Breast epithelium (tissue), 4 donors: ENCODE measurements at places on chromosomes 5 and 9. TPM values are rescaled to one million over a fixed set of nuclear protein-coding genes. Genes with fewer than 3 reads are reported as not detected.

Gene ENTPD8
- total RNA-seq = 3.2 TPM

Gene GARIN3
- total RNA-seq = not detected

Gene PHYKPL
- 77.7 TPM for total RNA-seq

Gene PCDHB15
- 1.6 TPM for total RNA-seq

Gene WDR38
- total RNA-seq = not detected

Gene FSTL4
- total RNA-seq = 0.88 TPM

Gene C5orf52
- total RNA-seq = not detected

Gene SCGB3A2
- not detected for total RNA-seq

Gene LCN15
- total RNA-seq = not detected

- DNase-seq = no peak
Measured at GRCh38 chr9:130806327-130806716, 28.7 kb upstream of the ABL1 start.

DNA sequence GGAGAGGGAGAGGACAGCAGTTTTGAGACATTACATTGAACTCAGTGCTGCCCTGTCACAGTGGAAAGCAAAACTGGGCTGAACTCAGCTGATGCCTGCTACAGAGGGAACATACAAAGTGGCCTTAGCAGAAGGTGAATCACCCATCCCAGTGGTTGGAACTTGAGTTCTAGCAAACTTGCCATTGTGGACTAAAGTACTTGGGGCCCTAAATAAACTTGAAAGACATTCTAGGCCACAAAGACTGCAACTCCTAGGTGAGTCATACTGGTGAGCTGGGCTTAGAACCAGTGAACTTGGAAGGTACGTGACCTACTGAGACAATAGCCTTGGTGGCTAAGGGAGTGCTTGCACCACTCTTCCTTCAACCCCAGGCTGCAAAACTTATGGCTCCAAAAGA, 155.7 kb upstream of the RIOK2 start:
- DNase-seq = no peak

GRCh38 chr5:102010644-102011043, 285.4 kb downstream of the SLCO4C1 start:
- no peak for DNase-seq

DNA sequence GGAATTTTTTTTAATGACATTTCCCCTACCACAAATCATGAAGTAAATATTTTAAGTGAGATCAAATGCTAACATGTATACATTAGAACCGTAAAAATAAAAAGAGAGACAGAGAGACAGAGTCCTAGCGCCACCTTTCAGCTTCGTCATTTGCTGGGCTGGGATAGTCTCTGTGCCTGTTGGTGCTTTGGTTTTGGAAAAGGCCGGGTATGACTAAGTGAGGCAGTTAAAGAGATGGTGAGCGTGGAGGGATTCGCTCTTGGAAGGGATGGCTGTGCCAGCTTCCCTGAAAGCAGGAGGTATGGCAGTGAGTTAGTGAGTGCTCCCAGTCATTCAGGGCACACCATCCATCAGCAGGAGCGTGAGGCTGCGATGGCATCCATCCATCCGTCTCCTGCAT, 729.6 kb upstream of the WWC1 start:
- DNase-seq = no peak

DNA sequence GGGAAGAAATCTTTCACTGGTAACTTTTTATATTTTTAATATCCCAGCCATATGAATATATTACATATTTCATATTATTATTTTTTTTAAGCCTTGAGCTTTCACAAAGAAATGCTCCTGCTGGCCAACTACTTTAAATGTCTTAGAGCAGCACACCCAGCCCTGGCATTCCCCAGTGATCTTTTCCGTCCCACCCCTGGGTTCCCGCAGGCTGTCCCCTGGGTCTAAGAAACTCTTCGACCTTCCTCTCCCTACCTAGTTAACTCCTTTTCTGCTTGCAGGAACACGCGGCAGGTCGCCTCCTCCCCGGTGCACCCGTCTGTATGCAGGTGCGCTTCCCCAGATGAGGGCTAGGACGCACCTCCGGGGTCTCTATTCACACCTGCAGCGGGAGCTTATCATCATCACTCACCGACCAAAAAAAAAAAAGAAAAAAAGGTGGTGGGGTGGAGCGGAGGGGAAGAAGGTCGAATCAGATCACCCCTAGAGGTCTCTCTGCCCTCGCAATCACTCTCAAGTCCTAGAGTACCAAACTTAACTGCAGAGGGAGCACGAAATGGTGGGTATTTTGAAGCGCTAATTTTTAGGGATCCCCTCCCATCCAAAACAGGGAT, 696 bp downstream of the ZFP62 start:
- DNase-seq = no peak

GRCh38 chr9:8963885-8964284, 1164.3 kb upstream of the DMAC1 start:
- no peak for DNase-seq

DNA sequence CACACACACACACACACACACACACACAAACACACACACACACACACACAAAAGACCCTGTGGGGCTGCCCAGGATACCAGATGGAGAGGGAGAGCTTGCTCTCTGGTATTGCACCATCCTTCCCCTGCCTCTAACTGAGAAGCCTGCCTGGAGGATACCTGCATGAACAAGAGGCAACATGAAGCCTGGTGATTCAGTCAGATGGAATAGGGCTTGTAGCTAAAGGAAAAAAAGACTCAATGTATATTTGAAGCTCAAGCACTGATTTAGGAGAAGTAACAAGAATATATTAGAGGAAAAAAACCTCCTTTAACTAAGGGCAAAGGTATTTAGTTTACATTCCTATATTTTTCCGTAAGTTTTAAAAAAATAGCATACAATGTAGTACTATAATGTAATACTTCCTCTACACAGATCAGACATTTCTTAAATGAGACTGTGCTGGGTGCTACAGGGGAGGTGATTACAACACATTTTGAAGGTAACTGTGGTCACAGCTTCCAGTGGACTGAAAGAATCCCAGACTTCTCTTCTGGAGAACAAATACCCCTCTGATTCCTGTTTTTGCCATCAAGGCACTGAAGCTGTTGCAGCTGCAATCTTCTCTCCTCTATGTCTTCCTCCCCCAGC, 169.3 kb downstream of the DCP2 start:
- DNase-seq = no peak

GRCh38 chr5:76209297-76209696, 126.1 kb downstream of the SV2C start:
- no peak for DNase-seq

GRCh38 chr9:3658964-3659363, 133.2 kb upstream of the RFX3 start:
- no peak for DNase-seq

DNA sequence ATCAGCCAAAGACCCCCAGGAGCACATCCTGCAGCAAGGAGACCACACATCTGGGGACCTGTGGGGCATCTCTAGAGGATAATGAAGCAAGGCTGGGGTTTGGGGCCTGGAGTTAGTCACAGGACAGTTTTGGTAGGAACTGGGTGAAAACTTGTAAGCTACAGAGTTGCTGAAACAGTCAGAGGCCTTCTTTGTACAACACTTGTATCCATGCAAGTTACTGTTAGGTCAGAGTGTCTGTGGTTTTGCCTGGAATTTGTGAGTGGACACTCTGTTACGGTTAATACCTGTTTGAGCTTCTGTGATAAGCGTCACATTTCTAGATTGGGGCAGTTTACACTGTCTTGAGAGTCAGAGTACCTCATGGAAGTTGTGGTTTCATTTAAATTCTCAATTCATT, 22.6 kb upstream of the ASPN start:
- DNase-seq = no peak

DNA sequence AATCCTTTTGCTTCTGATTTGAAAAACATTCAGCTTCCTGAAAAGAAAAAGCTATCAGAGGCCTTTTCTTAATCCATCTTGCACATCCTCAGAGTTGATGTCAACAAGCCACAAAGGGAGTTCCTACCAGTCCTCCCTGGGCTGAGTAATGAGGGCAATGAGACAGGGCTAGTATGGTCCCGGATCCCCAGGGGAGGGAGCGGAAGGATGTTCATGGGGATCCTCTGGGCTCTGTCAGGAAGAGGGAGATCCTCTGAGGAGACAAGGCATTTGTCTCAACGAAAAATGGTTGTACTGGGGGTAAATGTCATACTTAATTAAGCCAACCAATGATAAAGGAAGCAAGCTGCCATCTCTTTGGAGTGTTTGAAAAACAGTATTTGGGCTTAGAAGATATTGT, 195.3 kb downstream of the DTWD2 start:
- DNase-seq = no peak

DNA sequence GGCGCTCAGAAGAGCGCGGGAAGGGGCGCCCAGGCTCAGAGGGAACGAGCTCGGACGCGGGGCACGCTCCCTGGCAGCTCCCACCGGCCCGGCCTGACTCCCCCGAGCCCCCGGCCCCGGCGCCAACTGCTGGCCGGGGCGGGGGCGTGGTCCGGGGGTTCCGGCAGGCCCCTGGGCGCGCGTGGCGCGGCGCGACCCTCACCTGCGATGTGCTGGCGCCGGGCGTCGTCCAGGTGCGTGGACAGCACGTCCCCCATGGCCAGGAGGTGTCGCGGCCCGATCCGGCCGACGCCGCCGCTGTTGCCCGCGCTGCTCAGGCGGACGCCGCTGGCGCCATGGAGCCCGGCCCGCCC, 43.5 kb upstream of the STXBP1 start:
- DNase-seq = no peak

GRCh38 chr9:94912700-94913249, 186.3 kb downstream of the AOPEP start:
- DNase-seq = no peak

DNA sequence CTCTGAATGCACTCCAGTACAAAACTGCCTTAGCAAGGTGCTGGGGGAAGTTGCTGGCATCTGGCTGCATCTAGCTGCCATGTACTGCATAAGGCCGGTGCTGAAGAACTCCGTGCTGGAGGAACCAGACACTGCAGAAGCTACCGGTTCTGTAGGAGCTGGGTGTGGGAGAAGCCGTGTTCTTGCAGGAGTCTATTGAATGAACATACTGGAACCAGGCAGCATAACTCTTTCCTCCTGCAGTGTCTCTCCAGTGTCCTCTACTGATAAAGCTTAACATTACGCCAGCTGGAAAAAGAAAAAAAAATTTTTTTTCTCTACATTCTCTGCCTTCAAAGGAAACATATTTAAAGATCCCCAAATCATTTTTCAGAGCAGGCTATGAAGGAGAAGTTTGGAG, 38.5 kb downstream of the VPS13A start:
- DNase-seq = no peak

DNA sequence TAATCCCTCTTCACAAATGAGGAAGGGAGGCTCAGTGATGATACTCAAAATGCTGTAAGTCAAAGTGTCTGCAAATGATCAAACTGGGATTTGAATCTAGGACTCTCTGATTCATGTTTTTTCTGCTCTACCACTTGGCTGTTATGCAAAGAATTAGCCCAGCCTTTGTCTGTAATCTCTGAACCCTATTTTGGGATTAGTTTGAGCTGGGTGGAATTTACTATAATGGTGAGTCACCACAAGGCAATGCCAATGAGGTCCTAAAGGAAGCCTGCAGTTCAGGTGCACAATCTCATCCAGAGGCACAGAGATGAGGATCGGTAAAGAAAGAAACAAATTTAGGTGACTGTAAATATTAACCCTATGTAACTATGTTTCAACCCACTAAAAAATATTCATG, 29.2 kb downstream of the RFK start:
- DNase-seq = no peak

- no peak for DNase-seq
Measured at GRCh38 chr5:79666758-79667157, 22.9 kb upstream of the CMYA5 start.

GRCh38 chr9:114897196-114897595, 33.2 kb downstream of the TNFSF8 start:
- no peak for DNase-seq
